ENCODE measurements at places on chromosomes 7 and 10.

GRCh38 chr7:10181996-10182395 lies 791.7 kb upstream of the PHF14 start:
- DNase-seq, result no peak

DNA sequence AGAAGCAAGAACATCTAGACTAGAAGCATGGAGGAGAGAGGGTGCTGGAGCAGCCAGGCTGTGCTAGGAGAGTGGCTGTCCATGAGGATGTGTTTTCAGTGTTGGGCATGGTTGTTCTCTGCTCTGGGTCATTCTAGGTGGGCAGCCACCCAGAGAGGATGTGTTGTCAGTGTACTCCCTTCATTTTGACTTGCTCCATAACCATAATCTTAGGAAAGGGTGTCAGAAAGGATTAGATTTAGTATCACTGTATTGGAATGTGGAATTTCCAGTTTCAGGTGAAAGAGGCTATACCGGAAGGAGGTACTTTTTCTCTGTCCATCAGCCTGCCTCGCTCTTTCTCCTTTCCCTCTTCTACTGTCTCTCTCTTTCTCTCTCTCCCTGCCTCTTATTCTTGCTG lies 474.5 kb upstream of the PODXL start:
- no peak for DNase-seq

GRCh38 chr10:123784646-123785045 lies 107.0 kb downstream of the CPXM2 start:
- DNase-seq, result no peak

GRCh38 chr10:95841661-95842498 lies 65.9 kb upstream of the CC2D2B start:
- DNase-seq, result no peak

DNA sequence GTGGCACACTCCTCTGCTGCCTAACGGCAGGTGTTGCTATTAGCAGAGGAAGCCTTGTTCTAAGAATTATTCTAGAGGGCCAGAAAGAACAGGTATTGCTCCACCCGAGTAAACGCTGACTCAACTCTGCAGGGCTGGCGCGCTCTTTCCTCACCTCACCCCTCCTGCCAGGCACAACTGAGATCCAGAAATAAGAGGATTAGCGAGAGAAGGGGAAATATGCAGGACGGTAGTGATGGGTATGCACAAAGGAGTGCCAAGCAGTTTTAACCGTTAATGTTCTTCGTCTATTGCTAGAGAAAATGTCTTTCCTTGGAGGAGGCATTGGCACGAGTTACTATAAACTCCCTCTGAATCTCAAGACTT lies 369 bp upstream of the SCIN start:
- DNase-seq, result no peak

- peak; percentile 8 for DNase-seq
These were observed 228.8 kb downstream of the BMPER start for GRCh38 chr7:34133983-34134782.

GRCh38 chr7:52838981-52839411 lies 196.4 kb upstream of the POM121L12 start:
- no peak for DNase-seq

DNA sequence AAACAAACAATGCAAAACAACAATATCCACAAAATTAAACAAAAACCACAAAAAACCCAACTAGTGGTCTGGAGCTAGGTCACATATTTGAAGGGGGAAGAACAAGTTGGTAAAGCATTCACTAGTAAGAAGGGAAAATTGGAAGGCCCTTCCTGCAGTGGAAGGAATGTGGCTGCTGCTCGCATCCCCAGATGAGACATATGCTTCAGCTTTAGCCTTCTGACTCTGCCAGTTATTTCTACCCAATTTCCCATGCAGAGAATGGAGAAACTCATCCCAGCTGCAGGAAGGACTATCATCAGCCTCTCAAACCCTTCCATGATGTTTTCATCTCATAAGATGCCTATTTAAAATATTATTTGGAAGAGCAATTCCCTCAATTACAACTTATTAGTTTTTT lies 176.6 kb downstream of the BMPER start:
- DNase-seq, result no peak

DNA sequence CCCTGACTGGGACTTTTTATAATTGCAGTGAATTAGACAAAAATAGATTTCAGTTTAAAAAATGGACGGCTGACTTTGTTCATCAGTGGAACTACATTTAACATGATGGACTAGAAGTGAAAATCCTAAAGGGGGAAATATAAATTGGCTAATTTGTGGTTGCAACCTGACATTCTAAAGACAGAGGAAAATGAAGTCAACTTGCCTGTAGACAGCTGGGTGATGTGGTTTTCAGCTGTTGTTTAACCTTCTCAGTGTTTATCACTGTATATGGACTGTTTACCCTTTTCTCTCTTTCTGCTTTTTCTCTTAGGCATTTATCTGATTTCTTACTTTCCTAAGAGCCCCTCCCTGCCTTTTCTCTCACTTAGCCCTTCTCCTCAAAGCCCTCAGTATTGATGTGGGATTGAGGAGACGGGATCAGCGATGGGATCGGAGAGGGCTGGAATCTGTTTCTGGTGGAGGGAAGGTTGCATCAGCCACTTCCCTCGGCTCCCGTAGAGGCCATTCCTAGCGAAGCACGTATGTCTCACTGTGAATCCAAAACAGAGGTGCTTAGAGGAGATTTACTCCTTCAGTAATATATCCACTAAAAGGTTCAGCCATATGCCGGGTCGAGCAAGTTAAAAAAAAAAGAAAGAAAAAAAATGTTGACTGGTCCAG lies 109.0 kb upstream of the KLF6 start:
- no peak for DNase-seq

GRCh38 chr7:42097752-42098151 lies 139.3 kb downstream of the GLI3 start:
- DNase-seq, result no peak

GRCh38 chr7:7416031-7416858 lies 119.4 kb downstream of the COL28A1 start:
- no peak for DNase-seq

DNA sequence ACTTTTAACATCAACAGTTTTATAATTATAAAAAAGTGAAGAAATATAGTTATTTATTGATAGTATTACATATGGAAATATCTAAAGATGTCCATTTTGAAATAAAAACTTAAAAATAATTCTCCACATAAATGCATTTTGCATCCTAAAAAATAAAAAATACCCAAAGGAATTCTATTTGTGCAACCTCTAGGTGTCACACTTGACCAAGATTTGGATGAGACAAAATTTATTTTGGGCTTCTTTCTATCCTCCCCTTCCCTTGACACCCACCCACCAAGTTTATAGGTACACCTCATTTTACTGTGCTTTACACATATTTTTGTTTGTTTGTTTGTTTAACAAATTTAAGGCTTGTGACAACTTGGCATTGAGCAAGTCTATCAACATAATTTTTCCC lies 3.3 kb upstream of the THSD7A start:
- DNase-seq, result no peak

- no peak for DNase-seq
These were observed 40.9 kb upstream of the ATRNL1 start for GRCh38 chr10:115052226-115052625.

DNA sequence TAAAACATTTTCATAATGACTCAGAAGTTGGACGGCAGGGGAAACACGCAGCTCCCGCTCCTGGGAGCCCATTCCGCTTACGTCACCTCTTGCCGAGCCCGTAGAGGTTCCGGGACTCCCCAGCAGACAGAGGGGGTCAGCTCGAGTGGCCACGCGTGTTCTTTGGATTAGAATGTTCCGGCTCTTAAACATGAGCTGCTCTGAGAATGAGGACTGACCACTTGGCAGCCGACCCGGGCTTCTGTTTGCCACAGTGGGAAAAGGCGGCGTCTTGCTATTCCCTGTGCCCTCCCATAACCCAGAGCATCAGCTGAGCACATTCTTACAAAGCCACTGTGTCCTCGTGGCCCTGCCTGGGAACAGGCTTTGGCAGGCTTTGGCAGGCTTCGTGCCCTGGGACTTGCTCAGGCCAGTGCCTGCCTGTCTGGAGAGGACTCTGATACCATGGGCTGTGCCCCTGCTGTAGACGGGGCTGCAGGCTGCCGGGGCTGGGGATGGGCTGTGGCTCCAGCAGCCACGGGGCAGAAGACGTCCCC lies 40.1 kb downstream of the PFKP start:
- DNase-seq, result no peak

DNA sequence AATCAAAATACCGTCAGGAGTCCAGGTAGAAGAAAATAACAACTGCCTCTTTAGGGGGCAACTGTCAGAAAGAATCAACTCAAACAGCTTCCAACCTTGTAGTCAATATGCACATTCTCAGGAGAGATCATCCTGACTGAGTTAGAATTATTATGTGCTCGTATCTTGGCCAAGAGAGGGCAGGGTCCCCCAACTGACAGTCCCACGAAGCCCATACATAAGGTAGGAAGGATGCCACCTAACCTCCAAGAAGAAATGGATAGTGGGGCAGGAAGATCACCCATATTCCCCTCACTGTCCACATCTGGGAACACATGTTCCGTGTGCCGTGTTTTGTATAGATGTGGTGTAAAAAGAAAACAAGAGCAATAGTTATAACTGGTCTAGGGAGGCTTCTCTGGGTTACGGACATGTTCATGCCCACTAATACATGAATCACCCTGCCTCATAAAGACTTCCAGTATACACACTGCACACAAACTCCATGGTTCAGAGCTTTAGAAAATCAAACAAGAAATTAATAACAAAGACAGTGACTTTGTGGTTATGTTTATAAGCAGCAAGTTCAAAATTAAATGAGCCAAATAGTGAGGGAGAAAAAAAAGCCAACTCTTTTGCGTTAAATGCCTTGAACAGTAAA lies 295.6 kb downstream of the FGFR2 start:
- DNase-seq, result no peak

- DNase-seq, result peak; percentile 36
These were observed 44.2 kb downstream of the PDLIM1 start for GRCh38 chr10:95246582-95247051.

DNA sequence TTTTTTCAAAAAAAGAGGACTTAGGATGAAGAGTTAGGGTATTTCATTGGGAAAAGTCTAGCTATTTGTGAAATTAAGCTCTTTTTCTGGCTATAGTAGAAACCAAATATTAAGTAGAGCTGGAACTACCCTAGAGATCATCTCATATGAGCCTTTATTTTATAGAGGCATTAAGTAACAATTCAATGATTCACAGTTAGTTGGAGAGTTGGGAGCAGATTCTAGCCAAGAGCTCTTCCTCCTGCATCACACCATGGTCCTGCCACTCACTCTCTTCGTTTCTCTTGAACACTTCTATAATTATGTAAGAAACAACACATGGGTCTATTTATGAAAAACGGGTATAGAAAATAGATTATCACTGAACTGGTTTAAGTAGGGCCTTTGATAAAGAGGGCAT lies 76.1 kb upstream of the ANK3 start:
- DNase-seq, result no peak

GRCh38 chr7:29564496-29565223 lies 1.0 kb downstream of the PRR15 start:
- no peak for DNase-seq

DNA sequence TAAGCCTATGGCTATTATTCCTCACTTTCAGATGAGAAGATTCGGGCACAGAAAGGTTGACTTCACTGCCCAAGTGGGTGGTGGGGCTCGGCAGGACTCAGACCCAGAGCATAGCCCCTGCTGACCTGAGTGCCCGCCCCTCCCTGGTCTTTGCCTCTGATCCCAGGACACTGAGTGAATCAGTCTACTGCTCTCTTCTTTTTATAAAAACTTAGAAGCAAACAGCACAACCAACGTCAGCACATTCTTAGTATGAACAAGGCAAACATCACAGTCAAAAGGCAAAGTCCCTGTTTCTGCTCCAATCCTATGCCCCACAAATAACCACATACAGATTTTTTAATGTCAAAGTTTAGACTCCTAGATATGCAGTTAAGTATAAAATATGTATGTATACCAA lies 237.8 kb downstream of the ZMYND11 start:
- no peak for DNase-seq

- DNase-seq, result no peak
These were observed 26.8 kb downstream of the VOPP1 start for GRCh38 chr7:55545496-55545895.

DNA sequence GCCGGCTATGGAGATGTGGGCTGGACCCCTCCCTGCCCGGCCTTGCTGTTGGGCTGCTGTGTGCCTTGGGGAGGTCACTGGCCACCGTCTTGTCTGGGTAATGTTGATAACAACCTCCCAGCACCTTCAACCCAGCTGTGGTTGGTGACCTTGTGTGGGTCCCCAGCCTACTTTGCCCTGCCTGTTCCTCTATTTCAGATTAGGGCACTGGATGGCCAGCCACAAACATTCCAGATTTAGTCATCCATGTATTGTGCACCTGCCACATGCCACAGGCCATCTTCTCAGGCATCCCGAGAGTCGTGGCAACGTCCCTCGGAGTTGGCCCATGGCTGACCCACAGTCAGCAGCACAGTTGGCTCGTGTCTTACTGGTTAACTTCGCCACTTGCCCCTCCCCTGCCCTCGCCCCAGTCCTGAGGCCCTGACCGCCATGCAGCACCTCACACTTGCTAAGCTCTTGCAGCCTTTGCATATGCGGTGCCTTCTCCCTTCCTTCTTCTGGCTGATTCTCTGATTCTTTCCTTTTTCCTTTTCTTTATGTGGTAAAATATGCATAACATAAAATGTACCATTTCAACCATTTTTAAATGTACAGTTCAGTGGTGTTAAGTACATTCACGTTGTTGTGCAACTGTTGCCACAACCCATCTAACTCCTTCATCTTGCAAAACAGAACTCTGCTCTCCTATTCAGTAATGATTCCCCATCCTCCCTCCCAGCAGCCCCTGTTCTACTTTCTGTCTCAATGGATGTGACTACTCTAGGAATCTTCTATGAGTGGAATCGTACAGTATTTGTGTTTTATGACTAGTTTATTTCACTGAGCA lies 60.6 kb downstream of the PRF1 start:
- no peak for DNase-seq

DNA sequence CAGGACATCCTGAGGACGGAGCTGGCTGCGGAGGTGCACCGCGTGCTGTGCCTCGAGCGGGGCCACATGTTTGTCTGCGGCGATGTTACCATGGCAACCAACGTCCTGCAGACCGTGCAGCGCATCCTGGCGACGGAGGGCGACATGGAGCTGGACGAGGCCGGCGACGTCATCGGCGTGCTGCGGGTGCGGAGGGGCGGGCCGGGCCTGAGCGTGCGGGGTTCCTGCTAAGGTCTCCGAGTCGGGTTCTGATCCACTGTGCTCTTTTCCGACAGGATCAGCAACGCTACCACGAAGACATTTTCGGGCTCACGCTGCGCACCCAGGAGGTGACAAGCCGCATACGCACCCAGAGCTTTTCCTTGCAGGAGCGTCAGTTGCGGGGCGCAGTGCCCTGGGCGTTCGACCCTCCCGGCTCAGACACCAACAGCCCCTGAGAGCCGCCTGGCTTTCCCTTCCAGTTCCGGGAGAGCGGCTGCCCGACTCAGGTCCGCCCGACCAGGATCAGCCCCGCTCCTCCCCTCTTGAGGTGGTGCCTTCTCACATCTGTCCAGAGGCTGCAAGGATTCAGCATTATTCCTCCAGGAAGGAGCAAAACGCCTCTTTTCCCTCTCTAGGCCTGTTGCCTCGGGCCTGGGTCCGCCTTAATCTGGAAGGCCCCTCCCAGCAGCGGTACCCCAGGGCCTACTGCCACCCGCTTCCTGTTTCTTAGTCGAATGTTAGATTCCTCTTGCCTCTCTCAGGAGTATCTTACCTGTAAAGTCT lies 10.4 kb downstream of the ATG9B start:
- peak; percentile 84 for DNase-seq

GRCh38 chr7:148575640-148576411 lies 14.7 kb upstream of the C7orf33 start:
- DNase-seq, result peak; percentile 33

All from GM19239 (cell line).